Stromal cell of bone marrow (primary cell): ENCODE measurements at places on chromosomes 2 and 18.

- DNase-seq, result no peak
Measured at GRCh38 chr2:174774886-174775285, 10.6 kb upstream of the CHRNA1 start.

GRCh38 chr2:85585781-85586105, 1.5 kb downstream of the VAMP5 start:
- no peak for DNase-seq

GRCh38 chr2:235105821-235106359, 154.1 kb downstream of the SH3BP4 start:
- DNase-seq, result no peak

DNA sequence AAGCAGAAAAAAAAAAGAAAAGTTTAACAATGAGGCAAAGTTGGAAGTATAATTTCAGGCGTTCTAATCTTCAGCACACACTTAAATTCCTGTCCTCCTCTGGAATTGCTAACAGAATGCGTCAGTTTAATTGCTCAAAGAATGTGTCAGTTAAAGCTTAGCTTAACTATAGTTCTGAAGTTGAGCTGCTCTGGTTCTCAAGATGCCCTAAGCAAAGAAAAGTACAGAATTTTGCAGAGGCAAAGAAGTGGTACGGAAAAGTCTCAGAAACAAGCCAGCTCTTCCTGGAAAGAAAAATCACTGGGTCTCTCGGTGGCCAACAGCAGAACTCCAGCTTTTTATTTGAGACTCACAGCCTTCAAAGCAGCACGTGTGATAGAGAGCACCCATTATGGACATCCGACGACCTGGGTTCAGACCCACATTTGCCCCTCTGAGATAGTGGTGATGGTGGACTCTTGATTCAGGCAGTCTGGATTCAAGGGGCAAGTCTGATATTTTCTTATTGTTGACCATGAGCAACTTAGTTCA, 22.2 kb upstream of the MYO3B start:
- no peak for DNase-seq

DNA sequence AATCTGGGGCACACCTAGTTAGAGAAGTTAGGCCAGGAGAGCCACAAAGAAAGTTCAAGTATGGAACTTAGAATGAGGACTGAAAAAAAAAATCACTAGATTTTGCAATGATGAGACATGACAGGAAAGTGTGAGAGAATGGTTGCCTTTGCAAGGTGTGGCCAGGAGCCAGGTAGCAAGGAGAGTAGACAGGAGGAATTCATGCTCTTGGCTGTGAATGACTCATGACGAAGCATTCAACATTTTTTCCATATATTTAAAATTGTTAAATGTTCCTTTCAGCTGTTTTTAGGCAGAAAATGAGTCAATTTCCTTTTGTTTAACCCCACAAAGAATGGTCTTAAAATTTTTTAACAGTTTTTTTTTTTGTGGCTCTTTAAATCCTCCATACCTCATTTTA, 636.9 kb downstream of the PLCL1 start:
- DNase-seq, result no peak

DNA sequence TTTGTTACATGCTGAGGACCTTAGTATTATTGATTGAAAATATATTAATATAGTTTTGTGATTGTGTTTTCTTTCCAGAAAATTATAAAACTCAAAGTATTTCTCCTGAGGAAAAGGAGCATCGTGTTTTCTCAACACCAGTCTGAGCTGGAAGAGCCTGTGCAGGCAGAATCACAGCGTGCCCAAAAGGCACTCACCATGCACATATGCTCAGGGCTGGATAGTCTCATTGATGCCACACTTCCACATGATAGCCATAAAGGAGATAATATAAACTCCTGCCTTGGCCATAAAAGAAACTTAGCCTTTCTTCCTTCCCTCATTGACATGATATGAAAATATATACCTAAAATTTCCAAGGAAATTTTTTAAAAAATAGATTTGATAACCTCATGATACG, 4.0 kb downstream of the PDE1A start:
- no peak for DNase-seq
